Kasumi-1 (cell line): ENCODE measurements at places on chromosomes 2 and 18.
A peak's percentile ranks its signal among the peaks of the same experiment; 100 is the strongest.

DNA sequence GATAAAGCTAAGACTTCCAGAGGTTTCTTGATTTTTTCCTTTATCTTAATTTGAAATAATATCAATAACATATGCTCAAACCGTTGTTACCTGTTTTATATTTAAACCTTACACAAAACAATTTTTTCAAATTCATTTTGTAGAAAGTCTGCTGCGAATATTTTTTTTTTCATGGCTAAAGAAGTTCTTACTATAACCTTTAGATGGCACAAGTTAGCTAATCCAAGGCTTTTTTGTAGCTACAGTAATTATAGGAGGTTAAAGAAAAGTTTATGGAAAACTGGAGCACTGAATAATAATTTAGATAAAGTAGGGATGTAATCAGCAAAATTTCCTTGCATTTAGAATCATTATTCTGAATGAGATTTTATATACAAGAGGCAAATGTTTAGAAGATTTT is 78.0 kb upstream of the PNPT1 start:
- peak; percentile 57 for DNase-seq

DNA sequence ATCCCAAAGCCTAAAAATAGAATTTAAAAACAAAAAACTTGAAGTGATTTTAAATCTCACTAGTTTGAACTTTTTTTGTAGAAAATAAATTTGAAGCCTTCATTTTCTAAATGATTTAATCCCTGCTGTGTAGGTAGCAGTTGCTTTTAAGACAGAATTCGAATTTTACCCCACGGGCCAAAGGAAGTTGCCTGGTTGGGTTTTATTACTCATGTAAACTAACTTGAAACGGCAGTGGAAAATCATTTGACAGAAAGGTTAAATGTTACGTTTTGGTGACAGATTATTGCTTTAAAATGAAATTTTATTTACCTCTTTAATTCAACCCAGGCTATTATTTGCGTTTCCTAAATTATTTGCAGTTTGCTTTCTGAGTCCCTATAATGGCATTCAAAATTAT is 2.0 kb downstream of the MAPRE2 start:
- DNase-seq: no peak

- no peak for DNase-seq
Measured at GRCh38 chr2:109720380-109721106, 73.6 kb upstream of the RGPD5 start.

DNA sequence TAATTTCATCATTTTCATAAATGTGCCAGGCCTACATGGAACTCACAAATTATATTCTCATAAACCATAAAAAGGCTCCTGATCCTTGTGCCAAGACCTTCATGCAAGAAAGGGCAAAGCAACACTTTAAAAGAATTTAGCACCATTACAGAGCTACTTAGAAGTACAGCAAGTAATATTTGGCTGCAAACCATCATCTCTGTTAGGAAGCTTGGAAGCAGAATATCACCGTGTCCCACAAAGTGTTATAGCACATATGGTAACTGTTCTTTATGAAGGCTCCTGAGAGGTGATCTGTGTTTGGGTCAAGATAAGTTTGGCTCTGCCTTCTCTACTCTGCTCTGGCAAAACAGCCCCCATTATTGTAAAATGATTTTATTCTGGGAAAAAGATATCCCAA is 59.7 kb upstream of the KCNJ3 start:
- no peak for DNase-seq

DNA sequence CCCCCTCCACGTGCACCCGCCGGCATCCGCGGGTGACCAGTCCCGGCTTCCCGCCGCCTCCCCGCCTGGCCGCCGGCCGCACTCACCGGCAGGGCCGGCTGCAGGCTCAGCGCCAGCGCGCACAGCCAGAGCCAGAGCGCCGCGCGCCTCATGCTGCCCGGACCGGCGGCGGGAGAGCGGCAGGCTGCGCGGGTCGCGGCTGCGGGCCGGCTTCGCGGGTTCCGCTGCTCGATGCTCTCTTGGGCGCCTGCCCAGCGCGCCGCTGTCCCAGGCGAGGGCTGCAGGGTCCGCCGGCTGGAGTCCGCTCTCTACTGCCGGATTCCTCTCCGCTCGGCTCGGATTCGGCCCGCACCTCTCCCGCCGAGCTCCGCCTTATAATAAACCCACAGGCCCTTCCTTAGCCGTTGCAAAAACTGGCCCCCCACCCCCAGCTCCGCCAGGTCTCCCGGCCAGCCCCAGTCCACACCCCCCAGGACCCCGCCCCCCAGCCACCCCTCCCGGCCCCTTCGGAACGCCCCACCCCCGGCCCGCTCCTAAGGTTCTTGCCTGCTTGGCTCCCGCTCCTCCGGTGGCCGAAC is at the start of gene SDC1:
TSS of gene SDC1 (minus strand) at position 415 of the 578 bp plus-strand sequence. CDS start at position 152, 263 bp downstream.
- no peak for DNase-seq

GRCh38 chr2:95361216-95361980 is 41.1 kb upstream of the FAHD2A start:
- no peak for DNase-seq

DNA sequence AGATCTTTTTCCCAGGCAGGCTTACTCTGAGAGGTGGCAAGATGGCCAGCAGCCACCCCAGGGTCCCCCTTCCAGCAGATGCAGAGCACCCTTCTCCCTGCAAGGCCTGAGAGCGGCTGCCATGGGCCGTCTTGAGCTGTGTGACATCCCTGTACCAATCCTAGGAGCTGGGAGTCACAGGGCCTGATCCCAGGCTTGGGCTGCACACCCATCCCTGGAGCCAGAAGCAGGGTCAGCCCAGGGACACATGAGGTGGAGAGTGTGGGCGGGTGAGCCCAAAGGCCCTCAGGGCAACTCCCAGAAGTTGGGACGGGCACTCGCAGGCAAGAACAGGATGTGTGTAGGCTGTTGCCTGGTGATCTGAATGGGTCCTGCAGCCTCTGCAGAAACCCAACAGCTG is 40.5 kb downstream of the CROCC2 start:
- DNase-seq: no peak

DNA sequence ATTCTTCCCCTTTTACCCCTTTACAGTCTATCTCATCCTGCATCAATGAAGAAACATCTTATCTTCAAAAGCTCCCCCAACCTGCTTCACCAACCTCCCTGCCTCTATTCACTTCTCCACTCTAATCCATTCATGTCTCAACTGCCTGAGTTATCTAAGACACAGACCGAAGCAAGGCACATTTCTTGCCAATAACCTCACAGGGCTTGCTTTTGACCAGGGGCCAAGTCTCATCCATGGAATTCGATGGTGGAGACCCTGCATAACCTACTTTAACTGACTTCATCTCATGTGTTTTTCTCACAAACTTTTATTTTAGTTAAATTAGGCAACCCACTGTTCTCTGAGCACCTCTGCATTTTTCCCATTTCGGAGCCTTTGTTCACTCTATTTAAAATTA is 69.7 kb downstream of the MYCN start:
- no peak for DNase-seq

GRCh38 chr2:171327043-171327496 is 106.7 kb downstream of the METTL8 start:
- DNase-seq: no peak
